Fibroblast of the aortic adventitia (primary cell): ENCODE measurements at places on chromosomes 2 and 18. TPM values are rescaled to one million over a fixed set of nuclear protein-coding genes. Genes with fewer than 3 reads are reported as not detected.

AKAIN1 gene
- not detected in 2 replicates for total RNA-seq

KRTCAP3 gene
- not detected in 2 replicates for total RNA-seq

GRCh38 chr2:88016960-88017779, 823 bp upstream of the RNU2-63P start:
- DNase-seq, result peak; percentile 8

DNA sequence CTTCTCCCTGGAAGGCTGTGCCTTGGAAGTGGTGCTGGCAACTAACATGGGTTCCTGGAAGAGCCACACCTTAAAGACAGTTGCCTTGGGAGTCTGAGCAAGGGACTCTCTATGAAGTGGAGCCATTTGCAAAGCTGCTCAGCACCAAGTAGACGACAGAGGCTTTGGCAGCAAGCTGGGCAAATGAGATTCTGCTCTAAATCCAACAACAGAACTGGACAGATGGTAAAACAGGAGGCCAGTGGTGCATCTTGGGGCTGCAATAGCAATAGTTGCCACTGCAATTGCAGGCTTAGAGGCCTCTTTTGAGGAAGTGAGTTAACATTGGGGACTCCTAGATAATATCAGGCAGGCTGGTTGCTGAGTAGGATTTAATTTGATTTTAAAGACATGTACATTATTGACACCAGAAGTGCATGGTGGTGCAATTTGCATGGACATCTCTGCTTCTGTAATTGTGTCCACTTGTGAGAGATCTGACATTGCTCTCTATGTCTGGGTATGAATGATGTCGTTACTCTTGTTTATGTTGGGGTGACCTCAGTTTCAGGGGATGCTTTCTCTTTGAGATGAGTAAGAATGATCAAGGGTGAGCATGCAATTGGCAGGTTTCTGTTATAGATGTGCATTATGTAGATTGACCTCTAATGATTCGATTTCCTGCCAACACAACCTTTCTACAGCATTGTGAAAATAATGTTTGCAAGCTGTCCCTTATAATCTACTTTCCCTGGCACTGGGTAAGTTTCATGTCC, 568.3 kb upstream of the MEX3C start:
- DNase-seq, result no peak

DNA sequence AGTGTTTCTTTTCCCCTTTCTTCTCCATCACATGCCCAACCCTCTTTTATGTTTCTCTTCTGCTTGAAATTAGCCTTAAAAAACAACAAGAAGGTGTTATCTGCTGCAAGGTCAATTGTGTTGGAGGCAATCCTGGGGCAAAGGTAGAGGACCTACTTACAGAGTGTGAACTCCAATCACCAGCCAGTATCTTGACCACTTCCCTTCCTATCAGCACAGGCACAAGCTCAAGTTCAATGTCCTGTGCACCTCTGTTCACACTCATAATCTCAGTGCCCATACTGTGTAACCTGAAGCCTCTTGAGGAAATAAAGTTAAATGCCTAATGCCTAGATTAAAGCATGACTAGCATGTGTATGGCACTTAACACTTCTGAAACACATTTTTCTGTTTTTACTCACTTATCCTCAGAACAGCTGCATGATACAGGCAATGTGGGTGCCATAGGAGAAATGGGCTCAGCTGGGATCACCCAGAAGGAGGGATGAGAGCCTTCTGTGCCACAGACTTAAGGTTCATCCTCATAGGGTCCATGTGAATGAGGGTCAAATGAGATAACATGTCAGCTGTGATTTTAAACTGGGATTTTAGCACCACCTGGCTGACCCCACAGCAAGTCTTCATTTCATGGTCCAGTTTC, 701.5 kb downstream of the BCL11A start:
- DNase-seq, result no peak

DNA sequence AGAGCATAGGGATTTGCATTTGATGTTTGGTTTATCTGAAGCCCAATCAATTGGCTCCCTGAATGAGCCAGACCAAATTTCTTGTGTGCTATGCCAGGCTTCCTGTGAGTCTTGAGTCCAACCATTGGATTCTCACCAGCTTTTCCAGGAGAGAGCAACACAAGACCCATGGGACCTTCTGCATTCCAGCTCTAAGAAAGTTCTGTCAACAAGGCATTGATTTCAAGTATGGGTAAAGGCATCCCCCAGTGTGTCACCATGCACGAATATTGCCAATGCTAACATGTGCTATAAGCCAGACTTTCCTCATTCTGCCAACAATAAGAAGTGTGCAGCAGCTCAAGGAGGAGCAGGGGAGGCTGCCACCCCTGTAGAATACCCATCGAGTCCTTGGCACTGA, 266.6 kb downstream of the ETAA1 start:
- DNase-seq, result peak; percentile 53
